ENCODE measurements at places on chromosomes 16 and 17.

DNA sequence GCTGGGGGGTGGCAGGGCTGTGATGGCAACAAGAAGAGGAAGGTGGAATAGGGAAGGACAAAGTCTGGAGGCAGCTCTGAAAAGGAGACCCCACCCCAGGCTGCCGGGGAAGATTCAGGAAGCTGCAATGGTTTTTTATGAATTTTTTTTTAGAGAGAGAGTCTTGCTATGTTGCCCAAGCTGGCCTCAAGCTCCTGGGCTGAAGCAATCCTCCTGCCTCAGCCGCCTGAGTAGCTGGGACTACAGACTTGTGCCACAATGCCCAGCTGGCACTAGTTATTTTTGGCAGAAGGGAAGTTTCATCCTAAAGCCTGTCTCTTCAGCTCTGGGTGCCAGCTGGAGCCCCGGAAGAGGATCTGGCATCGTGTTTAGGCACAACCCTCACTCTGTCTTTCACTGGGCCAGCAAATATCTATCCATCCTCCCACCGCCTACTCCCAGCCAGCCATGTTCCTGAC is 1.3 kb upstream of the CES3 start:
- DNase-seq = no peak

- DNase-seq = no peak
Measured at GRCh38 chr16:77077256-77077922, 113.6 kb upstream of the MON1B start.

DNA sequence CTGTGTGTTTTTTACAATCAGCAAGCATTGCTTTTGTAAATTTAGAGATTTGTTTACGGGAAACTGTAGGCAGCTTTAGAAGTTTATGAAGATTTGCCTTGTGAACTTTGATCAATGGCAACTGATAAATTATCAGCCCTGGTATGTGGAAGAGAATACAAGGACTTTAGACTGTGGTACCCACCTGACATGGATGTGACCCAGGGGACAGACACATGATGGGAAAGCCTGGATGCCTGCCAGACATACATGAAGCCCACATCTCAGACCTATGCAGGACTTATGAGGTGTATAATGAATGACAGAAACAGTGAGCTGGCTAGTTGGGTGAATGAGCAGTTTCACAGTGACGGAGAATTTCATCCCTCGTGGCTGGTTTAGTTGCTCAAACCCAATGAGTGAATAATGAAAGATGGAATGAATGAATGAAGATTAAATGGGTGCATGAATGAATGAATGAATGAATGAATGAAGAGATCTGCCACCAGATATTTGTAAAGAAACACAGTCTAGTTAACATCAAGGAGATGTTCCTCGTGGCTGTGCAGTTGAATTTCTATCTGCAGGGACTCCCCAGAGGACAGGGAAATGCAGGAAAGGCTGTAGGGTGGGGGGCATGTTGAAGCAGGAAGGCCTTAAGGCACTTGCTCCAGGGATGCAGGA is 7.6 kb downstream of the TMEM92 start:
- DNase-seq = no peak

GRCh38 chr16:82881516-82881915 is 254.7 kb downstream of the CDH13 start:
- no peak for DNase-seq

- DNase-seq = no peak
Measured at GRCh38 chr17:81537343-81537855, 9.2 kb downstream of the FSCN2 start.

DNA sequence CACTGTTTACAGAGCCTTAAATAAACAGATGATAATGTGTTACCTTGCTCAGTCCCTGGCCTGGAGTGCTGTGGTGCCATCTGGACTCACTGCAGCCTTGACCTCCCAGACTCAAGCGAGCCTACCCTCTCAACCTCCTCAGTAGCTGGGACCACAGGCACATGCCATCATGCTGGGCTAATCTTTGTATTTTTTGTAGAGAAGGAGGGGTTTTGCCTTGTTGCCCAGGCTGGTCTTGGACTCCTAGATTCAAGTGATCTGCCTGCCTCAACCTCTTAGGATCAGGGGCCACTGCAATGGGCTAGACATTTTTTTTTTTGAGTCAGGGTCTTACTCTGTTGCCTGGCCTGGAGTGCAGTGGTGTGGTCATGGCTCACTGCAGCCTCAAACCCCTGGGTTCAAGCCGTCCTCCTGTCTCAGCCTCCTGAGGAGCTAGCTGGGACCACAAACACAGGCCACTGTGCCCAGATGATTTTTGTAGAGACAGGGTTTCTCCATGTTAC is 5.0 kb upstream of the NAGLU start:
- DNase-seq = no peak

- DNase-seq = no peak
Measured at GRCh38 chr17:73696251-73696650, 52.0 kb upstream of the SDK2 start.

- DNase-seq = no peak
Measured at GRCh38 chr16:69315486-69316311, 4.5 kb downstream of the VPS4A start.

DNA sequence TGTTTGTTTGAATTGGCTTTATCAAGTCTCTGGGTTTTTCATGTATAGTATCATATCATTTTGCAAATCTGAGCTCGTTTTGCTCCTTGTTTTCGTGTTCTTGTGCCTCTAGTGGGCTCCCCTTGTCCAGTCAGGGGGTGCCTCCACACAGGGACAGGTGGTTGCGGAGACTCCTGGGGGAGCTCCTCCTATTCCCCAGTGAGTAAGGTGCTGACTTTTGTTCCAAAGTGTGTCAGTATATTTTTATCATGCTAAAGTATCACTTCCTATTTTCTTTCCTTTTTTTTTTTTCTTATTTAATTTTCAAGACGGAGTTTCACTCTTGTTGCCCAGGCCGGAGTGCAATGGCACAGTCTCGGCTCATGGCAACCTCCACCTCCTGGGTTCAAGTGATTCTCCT is 30.3 kb upstream of the IL17C start:
- DNase-seq = no peak

DNA sequence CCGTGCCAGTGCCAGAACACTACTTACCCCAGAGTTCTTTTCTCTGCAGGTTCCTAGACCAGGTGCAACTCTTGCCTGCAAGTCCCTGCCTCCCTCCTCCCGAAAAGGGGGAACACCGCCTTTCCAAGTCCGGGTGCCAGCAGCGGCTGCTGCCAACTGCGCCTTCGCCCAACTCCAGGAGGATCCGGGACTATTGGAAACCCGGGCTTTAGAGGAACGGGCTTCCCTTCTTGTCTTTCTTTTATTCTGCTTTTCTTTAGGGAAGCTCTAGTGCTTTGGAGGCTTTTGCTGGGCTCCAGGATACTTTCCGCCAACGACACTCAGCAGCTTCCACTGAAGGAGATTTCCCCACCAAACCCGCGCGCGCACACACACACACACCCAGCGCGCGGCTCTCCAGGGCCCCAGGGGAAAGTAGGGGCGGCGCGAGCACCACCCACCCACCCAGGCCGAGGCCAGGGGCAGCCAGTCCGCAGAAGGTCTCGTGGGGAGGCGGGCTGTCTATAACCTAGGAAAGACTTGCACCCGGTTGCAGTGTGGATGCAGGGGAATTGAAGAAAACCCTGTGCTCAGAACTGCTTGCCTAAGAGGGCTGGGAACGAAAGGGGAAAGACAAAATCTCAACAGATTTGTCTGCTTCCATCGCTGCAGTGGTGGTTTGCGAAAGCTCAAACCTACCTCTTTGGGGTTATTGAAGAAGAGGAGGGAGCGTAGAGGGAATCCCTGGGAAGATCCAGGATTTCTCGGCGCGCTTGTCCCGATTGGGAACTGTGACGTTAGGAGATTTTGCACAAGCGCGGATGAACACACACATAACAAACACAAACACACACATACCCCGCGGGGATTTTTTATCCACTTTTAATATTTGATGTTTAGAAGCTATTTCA is 977 bp upstream of the CA10 start:
- DNase-seq = no peak

- no peak for DNase-seq
Measured at GRCh38 chr16:87135246-87136030, 181.8 kb downstream of the C16orf95 start.

DNA sequence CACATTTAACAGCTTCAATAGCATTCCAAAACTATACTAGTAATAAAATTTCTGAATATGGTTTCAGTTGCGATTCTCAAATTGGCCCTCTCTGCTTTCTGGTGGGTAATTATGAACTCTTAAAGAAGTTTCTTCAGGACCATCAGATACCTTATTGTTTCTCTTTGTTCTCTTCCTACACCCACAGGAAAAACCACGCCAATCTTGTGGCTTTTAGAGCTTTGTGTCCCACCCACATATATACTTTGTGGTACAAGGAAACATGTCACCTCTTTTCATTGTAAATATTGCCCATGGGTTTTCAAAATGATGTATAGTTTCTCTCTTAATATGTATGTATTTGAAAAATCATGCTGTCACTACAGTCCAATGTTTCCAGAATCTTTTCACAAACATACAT is 12.1 kb downstream of the ABCA9 start:
- DNase-seq = no peak

DNA sequence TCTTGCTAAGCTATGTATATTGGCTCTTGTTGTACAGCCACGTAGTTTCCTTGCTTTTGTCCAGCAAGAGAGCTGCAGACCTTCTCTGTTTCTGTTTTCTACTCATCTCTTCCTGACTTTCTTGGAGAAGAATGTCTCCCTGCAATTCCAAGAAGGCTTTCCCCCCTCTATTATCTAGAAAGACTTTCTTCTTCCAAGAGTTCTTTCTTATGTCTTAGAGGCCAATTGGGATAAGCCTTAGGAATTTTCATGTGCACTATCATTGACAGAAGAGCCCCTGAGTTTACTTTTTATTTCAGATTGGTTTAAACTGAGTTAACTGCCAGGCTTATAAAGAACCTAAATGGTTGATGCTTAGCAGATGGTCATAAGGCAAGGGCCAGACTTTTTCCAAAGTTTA is 9.0 kb downstream of the CAPNS2 start:
- no peak for DNase-seq

DNA sequence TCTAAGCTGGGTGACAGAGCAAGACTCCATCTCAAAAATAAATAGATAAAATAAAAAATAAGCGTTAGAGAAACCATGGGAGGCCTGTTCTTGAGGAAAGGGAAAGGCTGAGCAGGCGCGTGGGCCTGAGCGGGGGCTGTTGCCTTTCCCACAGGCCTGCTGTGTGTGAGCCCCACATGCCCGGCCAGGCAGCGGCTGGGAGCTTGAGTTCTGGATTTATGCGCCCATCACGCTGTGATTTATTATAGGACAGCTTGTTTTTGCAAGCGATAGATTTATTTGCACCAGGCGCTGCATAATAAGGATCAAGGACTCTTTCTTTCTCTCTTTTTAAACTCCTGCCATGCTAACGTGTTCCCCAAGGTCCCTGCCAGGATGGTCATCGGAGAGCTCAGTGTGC is 14.8 kb upstream of the WFDC1 start:
- DNase-seq = no peak

All from NCI-H460 (cell line).